ENCODE measurements at places on chromosomes 11 and 22.

- no peak for DNase-seq
Measured at GRCh38 chr11:123233280-123233974, 38.4 kb upstream of the CLMP start.

DNA sequence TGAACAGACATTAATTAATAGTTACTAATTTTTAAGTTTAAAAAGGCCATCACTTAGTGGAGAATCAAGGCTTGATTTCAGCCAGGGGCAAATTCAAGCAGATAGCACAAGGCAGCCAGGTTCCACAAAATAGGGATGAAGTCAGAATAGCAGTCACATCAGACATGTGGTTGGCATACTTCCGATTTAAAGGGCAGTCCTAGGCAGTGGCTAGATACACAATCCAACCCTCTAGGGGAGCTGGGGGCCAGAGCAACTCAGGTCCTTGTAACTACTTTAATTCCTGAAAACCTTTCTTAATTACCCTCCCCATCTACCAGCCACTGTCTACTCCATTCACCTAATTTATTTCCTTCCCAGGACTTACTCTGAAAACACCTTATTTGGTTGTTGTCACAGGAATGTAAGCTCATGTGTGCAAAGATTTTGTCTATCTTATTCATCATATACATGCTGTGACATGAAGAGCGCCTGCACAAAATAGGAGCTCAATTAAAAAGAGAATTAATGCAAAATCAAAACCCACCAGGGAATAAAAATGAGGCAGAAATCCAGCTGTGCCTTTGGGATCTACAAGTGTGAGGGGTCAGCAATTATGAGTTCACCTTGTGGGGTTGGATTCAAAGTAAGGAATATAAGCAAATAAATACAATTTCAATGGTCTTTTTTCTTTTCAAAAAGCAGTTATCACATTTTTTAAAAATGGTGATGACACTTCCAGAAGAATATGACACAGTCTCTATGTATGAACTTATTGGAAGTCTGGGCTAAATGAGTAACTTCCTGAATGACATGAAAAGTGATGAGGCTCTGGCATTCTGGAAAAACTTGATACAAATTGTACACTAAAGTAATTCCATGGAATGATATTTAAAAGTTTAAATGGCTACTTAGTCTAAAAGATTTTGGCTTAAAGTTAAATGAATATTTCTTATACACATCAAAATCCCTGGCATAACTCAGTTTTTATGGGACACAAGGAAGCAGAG is 53.8 kb downstream of the COPB1 start:
- DNase-seq = no peak

GRCh38 chr11:1012740-1013630 is 23.5 kb downstream of the MUC6 start:
- DNase-seq = no peak

DNA sequence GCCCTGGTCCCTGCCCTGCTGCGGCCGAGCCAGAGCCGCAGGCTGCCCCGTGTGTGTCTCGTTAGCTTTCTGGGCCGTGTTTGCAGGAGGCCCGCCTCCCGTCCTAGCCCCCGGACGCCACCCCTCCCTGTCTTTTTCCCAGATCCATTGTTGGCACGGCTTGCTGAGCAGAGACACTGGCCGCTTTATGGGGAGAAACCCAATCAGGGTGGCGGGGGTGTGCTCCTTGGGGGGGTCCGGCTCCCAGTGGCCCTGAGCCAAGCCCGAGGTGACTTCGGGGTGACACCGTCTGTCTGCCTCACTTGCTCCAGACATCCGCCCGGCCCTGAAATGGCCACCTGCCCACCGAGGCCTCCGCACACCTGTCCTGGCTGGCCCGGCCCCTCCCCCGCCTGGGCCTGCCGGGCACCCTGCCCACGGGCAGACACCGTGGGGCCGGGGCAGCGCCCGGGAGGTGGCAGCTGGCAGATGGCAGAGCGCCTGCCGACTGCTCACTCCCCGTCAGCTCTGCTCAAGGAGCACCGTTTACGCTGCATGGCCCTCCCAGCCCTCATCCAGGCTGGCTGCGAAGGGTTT is 43.1 kb upstream of the PPARA start:
- no peak for DNase-seq

- DNase-seq = no peak
Measured at GRCh38 chr11:134660416-134660815, 248.4 kb upstream of the B3GAT1 start.

- no peak for DNase-seq
Measured at GRCh38 chr11:39462506-39462905, 1996.9 kb downstream of the LRRC4C start.

DNA sequence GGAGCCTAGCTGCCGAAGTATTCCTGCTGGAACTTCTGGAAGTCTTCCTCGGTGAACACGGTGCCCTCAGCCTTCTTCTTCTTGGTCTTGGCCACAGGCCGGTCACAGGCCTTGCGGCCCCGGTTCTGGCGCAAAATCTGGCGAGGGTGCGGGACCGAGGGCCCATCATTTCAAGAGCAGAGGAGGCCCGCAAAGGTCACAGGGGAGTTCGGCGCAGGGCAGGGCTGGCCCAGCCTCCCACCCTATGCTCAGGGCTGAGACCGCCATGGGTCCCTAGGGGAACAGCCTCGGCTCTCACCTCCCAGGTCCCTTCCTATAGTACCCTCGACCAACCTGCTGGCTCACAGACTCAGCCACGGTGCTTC is 3.1 kb downstream of the RPS19BP1 start:
- no peak for DNase-seq

DNA sequence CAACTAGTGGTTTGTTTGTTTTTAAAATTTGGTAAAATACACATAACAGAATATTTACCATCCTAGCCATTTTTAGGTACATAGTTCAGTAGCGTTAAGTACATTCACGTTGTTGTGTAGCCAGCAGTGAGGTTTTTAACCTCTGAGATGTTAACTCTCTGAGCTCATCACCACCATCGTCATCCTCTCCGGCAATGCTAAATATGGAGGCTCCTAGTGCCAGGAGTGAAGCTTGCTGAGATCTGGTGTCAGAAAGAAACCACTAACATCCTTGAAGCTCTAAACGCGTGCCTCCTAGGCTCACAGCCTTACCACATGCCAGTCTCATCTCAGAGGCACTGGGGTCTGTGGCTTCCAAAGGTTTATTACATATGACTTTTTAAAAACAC is 330.2 kb upstream of the B3GAT1 start:
- DNase-seq = no peak

DNA sequence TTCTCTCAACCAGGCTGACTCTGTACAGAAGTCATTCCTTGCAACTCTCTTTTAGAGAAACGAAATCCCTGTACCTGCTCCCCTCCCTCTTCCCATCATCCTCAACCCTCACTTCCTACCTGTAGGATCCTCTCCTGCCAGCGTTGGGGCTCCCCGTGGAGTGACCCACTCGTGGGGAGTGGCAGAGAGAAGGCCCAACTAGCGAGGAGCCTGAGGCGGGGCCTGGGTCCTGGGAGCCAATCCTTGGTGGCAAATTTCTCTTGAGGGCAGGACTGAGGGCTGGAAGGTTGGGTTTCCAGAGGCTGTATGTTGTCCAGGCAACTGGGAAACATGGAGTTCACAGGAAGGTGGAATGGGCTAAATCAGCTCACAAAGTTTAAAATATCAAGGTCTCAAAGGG is 10.4 kb downstream of the NHERF4 start:
- no peak for DNase-seq

DNA sequence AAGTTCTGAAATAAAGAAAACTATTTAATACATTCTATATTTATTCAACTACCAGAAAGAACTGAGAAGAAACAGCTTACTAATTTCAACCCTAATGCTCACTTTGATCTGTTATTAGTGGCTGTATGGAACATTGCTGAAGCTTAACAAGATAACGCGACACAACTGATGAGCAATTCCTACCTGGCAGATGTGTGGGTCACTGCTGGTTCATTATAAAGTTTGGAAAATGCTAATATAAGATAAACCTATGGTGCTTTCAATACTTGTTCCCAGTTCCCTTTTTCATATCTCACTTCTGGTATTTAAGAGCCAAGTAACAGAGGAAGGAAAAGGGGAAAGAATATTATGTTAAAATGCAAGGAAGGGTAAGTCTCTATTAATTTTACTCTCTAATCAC is 10.5 kb downstream of the CTSC start:
- DNase-seq = no peak

DNA sequence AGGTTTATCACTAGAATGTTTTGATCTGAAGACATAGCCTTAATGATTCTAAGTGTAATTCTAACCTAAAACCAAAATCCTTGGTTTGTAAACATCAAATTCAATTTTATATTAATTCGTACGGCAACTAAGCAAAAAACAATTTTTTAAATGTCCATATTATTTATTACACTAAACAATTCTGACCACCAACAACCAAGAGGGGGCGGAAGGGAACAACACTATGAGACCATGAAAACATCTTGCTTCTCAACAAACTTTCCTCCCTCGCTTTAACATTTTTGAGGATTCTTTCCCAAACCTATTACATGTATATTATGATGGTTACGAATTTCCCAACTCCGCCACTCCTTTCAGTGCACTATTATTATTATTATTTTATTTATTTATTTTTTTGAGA is 6.5 kb upstream of the UCP2 start:
- no peak for DNase-seq

DNA sequence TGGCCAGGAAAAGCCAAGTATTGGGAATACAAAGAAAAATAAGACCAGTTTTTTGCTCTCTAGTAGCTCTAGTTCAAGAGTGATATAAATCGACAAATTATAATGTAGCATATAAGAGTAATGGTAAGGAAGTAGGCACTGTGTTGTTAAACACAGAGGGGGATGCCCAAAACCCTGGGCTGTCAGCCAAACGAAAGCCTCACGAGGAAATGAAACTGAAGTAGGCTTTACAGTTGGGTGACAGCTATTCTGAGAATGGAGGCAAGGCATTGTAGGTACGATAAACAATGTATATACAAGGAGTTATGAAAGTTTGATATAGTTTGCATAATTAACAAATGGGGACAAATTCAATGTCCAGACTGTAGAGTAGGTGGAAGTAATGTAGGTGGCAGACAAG is 176.4 kb downstream of the FAM181B start:
- DNase-seq = no peak
